ENCODE measurements at places on chromosomes 2 and 18.

DNA sequence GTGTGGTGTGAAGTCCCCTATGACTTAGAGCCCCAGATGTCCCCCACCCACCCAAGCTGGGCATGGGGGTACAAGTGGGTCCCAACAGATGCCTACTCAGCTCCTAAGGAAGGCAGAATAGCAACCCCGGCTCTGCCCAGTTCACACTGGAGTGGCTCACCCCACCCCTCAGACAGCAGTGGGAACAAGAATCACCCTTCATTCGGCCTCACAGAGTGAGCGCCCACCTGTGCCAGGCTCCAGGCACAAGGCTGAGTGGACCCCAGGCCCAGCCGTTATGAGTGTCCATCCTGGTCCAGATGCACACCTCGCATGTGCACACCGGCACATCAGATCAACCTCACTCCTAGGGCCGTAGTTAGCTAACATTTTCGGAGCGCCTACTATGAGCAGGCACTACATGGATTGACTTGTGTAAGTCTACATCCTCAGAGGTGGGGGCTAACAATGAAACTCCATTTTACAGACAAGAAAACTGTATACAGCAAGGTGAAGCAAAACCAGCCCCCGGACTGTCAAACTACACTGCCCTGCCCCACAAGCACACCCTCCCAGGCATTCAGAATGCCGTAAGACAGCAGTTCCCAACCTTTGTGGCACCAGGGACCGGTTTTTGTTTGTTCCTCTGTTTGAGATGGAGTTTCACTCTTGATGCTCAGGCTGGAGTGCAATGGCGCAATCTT is 2.8 kb upstream of the ASTL start:
- H3K27me3 ChIP-seq, result peaks cover 3% of the 10 kb centered on the region
- H3K36me3 ChIP-seq, result peaks cover 16% of the 10 kb centered on the region
- peaks cover 13% of the 10 kb centered on the region for H3K4me1 ChIP-seq
- no peak overlapping the region for H3K27ac ChIP-seq

GRCh38 chr2:230503798-230504197 is 87.8 kb downstream of the SP100 start:
- H3K27me3 ChIP-seq, result no peaks in the 10 kb centered on the region
- no peak overlapping the region for H3K4me3 ChIP-seq
- no peak for DNase-seq

DNA sequence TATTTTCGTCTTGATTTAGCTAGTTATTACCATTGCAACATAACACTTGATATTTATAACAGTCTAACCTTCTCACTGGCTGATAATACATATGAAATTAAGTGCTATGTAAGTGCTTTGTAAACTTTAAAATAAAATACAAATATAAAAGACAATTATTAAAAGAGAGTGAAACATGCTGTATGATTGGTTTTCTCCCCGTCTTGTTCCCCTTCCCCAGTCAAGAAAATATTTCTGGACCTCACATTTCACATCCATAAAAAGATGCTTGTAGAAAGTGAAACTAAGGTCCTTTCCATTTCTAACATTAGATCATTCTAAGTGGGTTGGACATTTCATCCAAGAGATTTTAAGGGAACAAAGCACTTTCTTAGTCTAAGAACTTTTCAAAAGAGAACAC is 310.2 kb upstream of the LRATD1 start:
- no peaks in the 10 kb centered on the region for H3K27me3 ChIP-seq
- no peak for DNase-seq
- H3K36me3 ChIP-seq, result no peaks in the 10 kb centered on the region
- no peaks in the 10 kb centered on the region for H3K4me1 ChIP-seq
- H3K4me3 ChIP-seq, result no peak overlapping the region

GRCh38 chr2:56291711-56292110 is 107.9 kb downstream of the CCDC85A start:
- no peaks in the 10 kb centered on the region for H3K36me3 ChIP-seq
- H3K27me3 ChIP-seq, result no peaks in the 10 kb centered on the region
- no peak overlapping the region for H3K27ac ChIP-seq

DNA sequence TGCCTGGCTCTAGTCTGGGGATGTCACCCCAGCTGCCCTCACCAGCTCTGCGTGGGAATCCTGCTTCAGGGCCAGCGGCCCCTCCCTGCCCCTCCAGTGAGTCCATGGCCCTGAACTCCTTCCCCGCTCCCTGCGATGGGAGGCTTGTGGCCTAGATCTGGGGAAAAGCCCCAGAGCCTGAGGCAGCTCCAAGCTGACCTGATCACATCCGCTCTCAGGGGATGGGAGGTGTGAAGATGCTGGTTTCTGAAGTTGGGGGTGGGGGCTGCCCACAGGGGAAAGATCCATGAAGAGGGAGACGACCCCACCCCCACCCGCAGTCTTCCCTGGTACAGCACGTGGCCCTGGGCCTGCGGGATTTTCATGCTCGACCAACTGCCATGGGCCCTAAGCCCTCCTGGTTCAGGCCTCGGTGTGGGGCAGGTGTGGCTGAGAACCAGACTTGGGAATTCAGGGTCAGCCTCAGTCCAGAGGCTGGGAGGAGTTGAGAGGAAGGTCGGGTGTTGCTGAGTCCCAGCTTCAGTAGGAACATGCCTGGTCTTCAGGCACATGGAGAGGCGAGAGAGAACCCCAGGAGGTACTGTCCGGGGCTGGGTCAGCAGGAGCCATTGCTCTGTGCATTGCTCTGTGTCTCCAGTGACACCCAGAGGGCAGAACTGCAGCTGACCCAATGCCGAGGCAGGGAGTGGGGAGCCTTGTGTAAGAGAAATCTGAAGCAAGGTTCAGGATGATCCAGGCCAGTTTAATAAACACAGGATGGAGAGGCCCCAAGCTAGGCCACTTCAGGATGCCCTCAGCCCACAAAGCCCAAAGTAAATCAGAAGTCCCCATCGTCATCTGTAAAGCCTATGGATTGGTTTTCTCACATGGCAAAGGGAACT is 115.1 kb downstream of the CAPN13 start:
- H3K27ac ChIP-seq, result no peak overlapping the region
- H3K4me3 ChIP-seq, result no peak overlapping the region
- DNase-seq, result no peak
- H3K36me3 ChIP-seq, result no peaks in the 10 kb centered on the region

- H3K4me1 ChIP-seq, result no peaks in the 10 kb centered on the region
- H3K27ac ChIP-seq, result no peak overlapping the region
- no peak for DNase-seq
- no peaks in the 10 kb centered on the region for H3K27me3 ChIP-seq
- H3K36me3 ChIP-seq, result no peaks in the 10 kb centered on the region
- no peak overlapping the region for H3K4me3 ChIP-seq
Observed at GRCh38 chr18:59469463-59470180, 110.6 kb upstream of the LMAN1 start.

DNA sequence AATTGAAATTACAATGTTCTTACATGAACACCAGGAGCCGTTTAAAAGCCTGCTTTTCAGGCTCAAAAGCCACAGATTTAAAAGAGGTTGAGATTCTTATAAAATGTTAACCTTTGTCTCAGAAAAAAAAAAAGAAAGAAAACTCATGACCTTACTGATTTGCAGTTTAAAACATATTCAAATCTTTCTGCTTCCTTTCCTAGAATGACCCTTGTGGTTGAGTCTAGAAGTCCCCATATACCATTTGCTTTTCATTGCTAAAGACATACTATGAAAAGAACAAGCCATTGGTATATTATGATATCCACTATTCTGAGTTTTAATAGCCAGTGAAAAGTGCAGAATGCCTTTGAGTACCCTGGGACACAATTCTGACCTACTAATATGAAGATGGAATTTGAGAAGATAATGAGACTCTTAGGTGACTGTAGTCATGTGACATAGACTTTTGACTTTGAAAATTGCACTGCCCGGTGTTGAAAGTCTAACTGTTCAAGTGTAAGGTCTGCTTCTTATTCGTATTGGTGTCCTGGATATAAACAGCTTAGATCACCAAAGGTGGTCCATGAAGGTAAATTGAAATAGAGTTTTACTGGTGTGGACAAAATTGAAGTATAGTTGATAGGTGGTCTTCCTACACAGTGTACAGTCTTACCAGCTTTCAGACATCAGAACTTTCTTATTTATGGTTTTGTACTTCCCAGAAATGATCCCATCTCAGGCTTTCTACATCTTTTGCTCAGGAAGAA is 117.0 kb downstream of the DOCK10 start:
- H3K27ac ChIP-seq, result peak overlapping the region; percentile 91
- DNase-seq, result no peak
- H3K27me3 ChIP-seq, result no peaks in the 10 kb centered on the region
- no peak overlapping the region for H3K4me3 ChIP-seq
- peaks cover 58% of the 10 kb centered on the region for H3K4me1 ChIP-seq

GRCh38 chr2:237575869-237576862 is 9.8 kb downstream of the PRLH start:
- no peak for DNase-seq
- no peaks in the 10 kb centered on the region for H3K27me3 ChIP-seq
- no peak overlapping the region for H3K4me3 ChIP-seq
- peaks cover 8% of the 10 kb centered on the region for H3K4me1 ChIP-seq

GRCh38 chr2:108490506-108491122 is 41.6 kb downstream of the GCC2 start:
- no peaks in the 10 kb centered on the region for H3K4me1 ChIP-seq
- no peak overlapping the region for H3K4me3 ChIP-seq
- H3K36me3 ChIP-seq, result no peaks in the 10 kb centered on the region
- no peaks in the 10 kb centered on the region for H3K27me3 ChIP-seq
- no peak overlapping the region for H3K27ac ChIP-seq
- no peak for DNase-seq

DNA sequence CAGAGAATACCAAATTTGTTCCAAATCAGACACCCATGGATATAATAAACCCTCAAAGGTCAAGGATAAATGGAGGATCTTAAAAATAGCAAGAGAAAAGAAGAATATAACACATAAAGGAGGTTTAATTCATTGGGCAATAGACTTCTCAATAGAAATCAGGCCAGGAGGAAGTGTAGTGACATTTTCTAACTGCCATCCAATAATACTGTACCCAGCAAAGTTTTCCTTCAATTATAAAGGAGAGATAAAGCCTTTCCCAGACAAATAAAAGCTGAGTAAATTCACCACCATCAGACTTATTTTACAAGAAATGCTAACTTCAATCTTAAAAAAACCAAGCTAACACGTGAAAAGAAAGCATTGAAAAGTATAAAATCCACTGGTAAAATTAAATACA is 121.6 kb downstream of the MSTN start:
- no peak for DNase-seq
- H3K27me3 ChIP-seq, result no peaks in the 10 kb centered on the region
- H3K36me3 ChIP-seq, result no peaks in the 10 kb centered on the region
